ENCODE measurements at places on chromosomes 13 and 19. TPM values are rescaled to one million over a fixed set of nuclear protein-coding genes. Genes with fewer than 3 reads are reported as not detected.

The CYP4F2 gene
- not detected for total RNA-seq

The KATNAL1 gene
- 57.0 TPM for total RNA-seq

The CARD8 gene
- 46.5 TPM for total RNA-seq

The ZIK1 gene
- total RNA-seq = 18.5 TPM

The CEACAM7 gene
- 0.36 TPM for total RNA-seq

The MUC16 gene
- not detected for total RNA-seq
